Activated CD8-positive, alpha-beta memory T cell treated with anti-CD3 and anti-CD28 coated beads for 4 hours (primary cell): ENCODE measurements at places on chromosomes 3 and 15.

DNA sequence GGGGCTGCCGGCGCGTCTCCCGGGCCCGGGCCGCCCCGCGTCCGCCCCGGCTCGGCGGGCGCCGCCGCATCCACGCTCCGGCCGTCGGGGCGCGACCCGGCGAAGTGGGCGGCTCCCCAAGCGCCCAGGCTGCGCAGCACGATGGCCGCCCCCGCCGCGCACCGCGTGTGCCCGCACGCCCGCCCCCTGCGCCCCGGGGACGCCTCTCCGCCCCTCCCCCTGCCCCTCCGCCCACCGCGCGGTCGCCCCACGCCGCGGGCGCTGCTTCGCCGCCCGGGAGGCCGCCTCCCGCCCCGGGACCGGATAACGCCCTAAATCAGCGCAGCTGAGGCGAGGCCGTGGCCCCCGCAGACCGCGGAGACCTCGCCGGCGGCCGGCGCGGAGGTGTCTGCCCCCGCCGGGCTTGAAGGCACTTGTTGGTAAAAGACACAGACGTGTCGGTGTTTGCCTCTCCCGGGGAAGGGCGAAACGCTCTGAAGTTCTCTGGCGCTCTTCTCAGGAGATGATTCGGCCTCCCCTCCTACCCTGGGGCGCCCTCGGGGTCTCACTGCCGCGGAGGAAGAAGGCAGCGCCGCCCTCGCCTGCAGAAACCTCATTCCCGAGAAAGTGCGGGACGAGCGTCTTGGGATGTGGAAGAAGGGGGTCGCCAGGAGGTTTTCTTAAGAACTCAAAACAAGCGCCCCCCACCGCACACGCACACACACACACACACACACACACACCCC lies at the start of gene BNC1:
BNC1 (minus strand) TSS at position 106 of the 725 bp plus-strand sequence; CDS start at position 70, 36 bp downstream.
- no peak for DNase-seq

DNA sequence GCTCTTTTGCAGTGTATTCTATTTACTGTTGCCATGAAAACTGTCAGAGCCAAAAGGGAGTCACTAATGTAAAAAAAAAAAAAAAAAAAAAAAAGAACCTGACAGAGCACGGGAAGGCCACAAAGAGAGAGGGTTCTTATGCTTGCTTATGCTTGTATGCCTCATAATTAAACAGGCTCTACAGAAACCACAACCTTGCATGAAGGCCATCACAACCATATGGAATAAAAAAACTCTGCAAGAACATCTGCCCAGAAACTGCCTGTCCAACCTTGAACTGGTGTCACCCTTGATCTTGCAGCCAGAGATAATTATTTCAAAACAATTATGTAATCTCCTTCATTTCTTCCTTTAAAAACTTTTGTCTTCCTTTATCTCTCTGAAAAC lies 50.1 kb downstream of the CFAP20DC start:
- DNase-seq, result no peak

GRCh38 chr3:171862993-171863521 lies 19.9 kb downstream of the TMEM212 start:
- DNase-seq, result no peak

DNA sequence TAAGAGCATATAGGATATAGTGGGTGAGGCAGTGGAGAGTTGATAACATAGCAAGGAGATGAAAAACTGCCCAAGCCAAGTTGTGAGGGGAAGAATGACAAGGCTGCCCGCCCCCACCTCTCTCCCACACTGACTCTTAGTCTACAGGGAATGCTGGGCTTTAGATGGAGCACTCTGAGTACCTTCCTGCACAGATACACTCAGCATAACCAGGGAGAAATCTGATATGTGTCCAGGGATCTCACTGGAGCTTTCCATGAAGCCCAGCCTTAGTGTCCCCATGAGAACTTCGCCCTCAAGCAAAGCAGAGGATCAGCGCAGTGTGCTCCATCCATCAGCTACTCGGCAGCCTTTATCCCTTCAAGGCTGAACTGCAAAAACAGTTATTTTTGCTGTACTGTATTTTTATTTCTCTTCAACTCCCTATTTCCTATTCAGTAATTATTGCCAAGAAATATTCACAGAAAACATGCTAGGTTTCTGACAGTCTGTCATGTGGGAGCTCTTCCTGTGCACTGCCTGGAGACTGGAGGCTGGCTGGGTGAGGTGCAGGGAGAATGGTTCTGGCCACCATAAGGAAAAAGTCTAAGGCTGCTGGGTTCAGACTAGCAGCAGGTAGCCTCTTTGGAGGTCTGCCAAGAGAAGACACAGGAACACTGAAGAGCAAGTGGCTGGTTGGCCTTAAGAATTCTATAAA lies 475.2 kb upstream of the PPP2R3A start:
- DNase-seq, result no peak

DNA sequence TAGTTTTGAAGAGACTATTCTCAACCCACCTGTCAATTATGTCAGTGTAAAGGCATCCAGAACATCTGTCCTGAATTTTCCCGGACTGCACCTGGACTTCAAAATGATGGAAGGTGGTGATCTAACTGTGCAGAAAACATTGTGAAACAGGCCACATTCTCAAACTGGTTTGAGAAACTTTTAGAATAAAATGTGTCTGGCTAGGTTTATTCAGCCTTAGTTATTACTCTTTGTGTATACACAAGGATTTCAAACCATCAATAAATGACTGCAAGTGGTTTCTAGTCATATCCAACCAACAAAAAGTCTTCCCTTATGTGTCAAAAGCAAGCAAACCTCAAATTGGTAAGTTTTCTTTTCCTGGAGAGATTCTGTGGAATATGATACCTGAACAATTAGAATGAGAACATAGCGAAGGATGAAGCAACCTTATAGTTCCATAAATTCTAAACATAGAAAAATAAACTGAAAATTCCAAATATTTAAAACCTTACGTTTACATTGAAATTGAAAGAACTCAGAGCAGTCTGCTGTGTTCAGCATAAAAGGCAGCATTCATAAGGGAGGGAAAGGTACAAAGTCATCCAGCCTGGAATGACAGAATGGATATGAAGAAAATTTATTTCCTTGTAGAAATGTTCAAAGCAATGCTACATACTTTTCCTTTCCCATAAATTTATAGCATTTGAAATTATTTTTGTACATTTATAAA lies 306.6 kb upstream of the TGFBR2 start:
- DNase-seq, result no peak

- DNase-seq, result no peak
Measured at GRCh38 chr3:124260206-124260915, 268.4 kb upstream of the ROPN1 start.

GRCh38 chr15:101088788-101089578 lies 162.9 kb downstream of the CHSY1 start:
- peak; percentile 59 for DNase-seq

DNA sequence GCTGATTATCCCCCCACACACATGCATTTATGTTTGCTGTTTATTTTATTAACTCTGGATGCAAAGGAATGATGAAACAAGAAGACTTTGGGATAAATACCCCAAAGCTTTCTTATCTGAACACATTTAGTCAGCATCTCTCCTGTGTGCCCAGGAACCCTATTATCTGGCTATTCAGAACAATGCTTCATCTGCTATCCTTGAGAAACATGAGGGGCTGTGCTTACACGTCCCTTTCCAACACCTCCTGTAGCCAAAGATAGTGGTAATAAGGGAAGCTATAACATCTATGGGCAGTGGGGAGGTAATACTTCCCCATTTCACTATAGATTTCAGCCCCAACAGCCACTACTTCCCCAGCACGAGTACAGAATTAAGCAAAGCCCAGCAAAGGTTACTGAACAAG lies 94.7 kb downstream of the SSR3 start:
- DNase-seq, result no peak

GRCh38 chr3:120163026-120163425 lies 68.8 kb upstream of the GSK3B start:
- no peak for DNase-seq

GRCh38 chr3:123464211-123464610 lies 15.3 kb upstream of the ADCY5 start:
- no peak for DNase-seq

- DNase-seq, result no peak
Measured at GRCh38 chr15:62588938-62589670, 424.0 kb upstream of the C2CD4B start.

GRCh38 chr3:157045238-157045850 lies 114.6 kb downstream of the CCNL1 start:
- DNase-seq, result no peak

GRCh38 chr3:126292318-126293070 lies 64.7 kb downstream of the KLF15 start:
- DNase-seq, result no peak

DNA sequence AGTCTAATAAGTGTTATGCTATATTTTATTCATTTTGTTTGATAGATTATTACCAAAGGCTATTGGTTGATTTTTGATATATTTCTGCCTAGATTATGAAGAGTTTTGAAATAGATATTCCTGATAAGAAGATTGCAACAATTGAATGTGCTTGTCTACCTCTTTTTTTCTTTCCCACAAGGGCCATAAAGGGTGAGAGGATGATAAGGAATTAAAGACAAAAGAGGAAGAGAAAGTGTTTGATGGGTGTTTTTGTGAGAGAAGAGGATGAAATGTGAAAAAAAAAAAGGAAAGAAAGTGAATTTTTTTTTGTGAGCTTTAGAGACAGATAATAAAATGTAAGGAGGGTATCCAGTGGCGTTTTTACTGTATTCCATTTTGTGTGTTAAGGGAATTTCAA lies 244.4 kb downstream of the CHST2 start:
- no peak for DNase-seq

- no peak for DNase-seq
Measured at GRCh38 chr3:171531716-171532115, 71.5 kb upstream of the TNIK start.

GRCh38 chr3:69130689-69131088 lies 8.3 kb upstream of the LMOD3 start:
- no peak for DNase-seq

DNA sequence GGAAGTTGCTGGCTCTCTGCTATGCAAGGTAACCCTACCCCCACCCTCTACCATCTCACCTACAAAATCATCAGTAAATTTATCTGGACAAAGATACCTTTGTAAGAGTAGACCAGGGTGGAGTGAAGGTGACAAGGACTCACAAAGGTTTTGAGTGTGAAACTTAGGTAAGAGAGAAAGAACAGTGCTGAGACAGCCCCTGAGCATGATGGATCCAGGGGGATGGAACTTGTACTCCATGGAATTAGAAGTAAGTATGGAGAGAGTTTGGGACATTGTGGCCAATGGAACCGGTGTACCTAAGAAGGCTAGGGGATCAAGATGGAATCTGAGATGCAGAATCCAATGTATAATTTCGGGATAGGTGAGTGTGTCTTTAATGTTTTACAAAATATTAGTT lies 153.0 kb upstream of the NSMCE3 start:
- DNase-seq, result no peak

- no peak for DNase-seq
Measured at GRCh38 chr3:160460033-160460432, 10.4 kb upstream of the TRIM59 start.

GRCh38 chr3:120113128-120114116 lies 19.2 kb upstream of the GSK3B start:
- no peak for DNase-seq

- no peak for DNase-seq
Measured at GRCh38 chr3:5220193-5220592, 32.7 kb downstream of the EDEM1 start.

- no peak for DNase-seq
Measured at GRCh38 chr15:74414081-74414580, 19.6 kb downstream of the SEMA7A start.

DNA sequence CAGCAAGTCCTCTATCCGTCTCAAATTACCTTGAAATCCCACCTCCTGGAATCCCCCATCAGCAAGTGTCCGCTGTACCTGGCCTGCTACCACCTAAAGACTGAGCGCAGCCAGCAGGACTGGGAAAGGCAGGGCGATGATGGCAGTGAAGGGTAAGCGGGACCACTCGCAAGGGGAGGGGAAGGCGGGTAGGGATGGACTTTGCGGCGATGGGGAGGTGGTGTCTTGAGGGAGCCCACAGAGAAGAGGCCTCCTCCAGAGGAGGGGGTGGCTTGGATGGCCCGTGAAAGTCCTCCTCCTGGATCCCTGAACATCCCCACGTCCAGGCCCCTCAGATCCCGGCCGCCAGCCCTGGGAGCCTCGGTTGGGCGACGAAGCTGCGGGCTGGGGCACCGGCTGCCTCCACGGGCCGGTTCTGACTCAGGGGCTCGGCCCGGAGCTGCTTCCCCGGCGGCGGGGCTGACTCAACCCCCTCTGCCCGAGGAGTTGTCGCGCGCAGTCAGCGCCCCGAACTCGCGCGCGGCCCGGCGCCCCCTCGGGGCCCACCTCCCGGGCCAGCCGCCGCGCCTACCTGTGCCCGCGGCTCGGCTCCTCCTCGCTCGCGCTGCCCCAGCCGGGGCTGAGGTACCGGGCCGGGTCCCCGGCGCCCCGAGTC lies 512 bp downstream of the LARP6 start:
- DNase-seq, result no peak

DNA sequence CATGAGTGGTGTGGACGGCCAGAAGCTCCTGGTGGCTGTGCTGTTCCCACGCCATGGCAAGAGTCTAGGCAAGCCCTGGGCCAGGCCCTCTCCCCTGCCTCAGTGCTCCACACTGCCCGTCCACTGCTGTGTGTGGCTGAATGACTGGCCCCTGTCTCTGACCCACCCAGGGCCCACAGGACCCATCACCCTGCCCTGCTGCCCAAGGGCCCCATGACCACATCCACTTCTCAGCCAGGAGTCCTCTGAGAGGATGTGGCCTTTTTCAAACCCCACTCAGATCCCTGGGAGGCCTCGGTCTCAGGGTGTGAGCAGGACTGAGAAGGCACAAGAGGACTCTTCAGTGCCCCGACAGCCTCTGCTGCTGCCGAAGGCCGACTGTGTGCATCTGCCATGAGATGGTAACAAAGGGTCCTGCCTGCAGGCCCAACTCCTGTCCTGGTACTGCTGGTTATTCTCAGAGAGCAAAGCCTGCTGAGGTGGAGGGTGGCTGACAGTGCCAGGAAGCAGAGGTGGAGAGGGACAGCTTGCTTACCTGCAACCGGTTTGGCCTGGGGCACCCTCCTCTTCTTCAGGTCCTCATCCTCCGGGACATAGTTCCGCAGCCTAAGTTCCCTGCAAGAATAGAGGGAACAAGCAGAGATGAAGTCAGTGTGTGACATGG lies 47.5 kb downstream of the PTH1R start:
- no peak for DNase-seq

DNA sequence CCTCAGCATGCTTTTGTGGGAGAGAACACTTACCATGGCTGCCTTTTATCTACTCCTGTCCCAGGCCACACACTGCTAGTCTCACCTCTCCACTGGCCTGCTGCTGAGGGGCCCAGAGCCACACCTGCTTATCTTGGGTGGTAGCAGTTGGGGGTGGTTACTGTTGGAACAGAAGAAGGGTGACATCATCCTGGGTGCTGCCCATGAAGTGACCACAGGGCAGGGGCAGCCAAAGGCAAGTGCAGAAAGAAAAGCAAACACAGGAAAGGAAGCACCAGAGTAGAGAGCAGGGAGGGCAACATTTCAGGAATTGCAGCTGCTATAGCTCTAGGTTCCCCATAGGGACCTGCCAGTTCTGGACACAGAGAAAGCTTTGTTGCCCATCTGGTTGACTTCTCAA lies 345.2 kb downstream of the VPS13C start:
- no peak for DNase-seq

- DNase-seq, result no peak
Measured at GRCh38 chr3:107458871-107459270, 63.9 kb upstream of the BBX start.

- no peak for DNase-seq
Measured at GRCh38 chr3:58874795-58875194, 175.0 kb downstream of the CFAP20DC start.

GRCh38 chr15:69660658-69661405 lies 208.2 kb downstream of the RPLP1 start:
- DNase-seq, result no peak
